Upper lobe of left lung (tissue), 6 donors: ENCODE measurements at places on chromosomes 3 and 15. TPM values are rescaled to one million over a fixed set of nuclear protein-coding genes. Genes with fewer than 3 reads are reported as not detected.

Gene C3orf22
- not detected for total RNA-seq

Gene ETV5
- 49.6 TPM for total RNA-seq

Gene CLDN1
- 2.7 TPM for total RNA-seq

DNA sequence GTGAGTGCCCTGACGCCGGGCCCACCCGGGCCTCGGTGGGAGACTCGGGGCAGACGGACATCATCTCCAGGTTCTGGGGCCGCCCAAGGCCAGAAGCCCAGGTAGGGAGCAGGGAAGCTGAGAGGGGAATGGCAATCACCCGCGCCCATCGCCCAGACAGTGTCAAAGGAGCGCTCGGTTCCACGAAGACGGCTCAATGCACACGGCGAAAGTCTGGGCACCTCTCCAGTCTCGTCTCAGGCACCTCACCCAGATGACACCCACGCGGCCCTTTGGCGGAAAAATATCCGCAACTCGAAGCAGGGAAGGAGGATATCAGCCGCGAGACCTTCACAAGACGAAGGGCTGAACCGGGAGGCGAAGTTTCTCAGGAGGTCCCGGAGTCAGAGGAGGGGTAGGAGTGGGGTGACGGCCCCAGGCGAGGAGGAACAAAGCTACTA is 916 bp downstream of the IL17RD start:
- DNase-seq: peak; percentile 68

DNA sequence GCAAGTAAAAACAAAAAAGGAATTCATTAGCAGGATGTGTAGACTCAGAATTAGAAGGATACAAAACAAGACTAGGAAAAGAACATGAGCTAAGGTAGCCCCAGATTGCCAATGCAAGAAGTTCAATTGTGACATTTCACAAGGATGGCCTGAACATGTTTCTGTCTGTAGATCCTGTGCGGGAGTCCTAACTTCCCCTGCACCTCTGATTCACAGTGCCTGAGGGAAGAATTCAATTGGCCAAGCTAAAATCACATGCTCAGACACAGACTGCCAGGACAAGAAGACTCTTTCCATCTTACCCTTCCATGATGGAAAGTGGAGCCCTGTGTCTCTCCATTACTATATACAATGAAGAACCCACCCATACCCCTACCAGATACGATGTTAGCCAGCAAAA is 251.5 kb downstream of the KCNH8 start:
- DNase-seq: no peak
